IMR-90 (cell line): ENCODE measurements at places on chromosomes 1 and 21. TPM values are rescaled to one million over a fixed set of nuclear protein-coding genes. Genes with fewer than 3 reads are reported as not detected.

DNA sequence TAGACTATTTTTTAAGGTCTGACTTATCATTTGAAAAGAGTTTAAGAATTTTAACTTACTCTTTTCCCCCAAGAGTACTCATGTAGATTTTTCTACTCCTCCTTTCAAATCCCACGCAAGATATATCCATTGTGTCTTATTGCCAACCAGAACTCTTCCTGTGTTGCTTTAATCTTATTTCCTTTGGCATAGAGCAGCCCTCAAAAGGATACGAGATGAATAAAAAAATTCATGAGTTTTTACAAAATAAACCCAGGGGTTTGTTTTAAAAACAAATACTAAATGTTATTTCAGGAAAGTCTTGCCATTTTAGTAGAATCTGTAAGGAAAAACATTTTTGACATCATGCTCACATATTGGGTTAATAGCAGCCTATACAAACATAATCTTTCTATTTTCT, 543.2 kb upstream of the CXADR start:
- no peak for DNase-seq

- peak; percentile 26 for DNase-seq
These were observed 141.5 kb downstream of the PTPRC start for GRCh38 chr1:198780376-198780775.

GRCh38 chr1:155254714-155255242, 505 bp downstream of the ENTREP3 start:
- no peak for DNase-seq

- no peak for DNase-seq
These were observed 14.7 kb upstream of the CHIA start for GRCh38 chr1:111275780-111276433.

MOV10 gene
- total RNA-seq: 33.9 and 36.7 TPM in 2 replicates
